AG09309 (cell line): ENCODE measurements at places on chromosomes 3 and 15.

GRCh38 chr3:46471371-46471914, 6.7 kb upstream of the LTF start:
- no peak for DNase-seq

DNA sequence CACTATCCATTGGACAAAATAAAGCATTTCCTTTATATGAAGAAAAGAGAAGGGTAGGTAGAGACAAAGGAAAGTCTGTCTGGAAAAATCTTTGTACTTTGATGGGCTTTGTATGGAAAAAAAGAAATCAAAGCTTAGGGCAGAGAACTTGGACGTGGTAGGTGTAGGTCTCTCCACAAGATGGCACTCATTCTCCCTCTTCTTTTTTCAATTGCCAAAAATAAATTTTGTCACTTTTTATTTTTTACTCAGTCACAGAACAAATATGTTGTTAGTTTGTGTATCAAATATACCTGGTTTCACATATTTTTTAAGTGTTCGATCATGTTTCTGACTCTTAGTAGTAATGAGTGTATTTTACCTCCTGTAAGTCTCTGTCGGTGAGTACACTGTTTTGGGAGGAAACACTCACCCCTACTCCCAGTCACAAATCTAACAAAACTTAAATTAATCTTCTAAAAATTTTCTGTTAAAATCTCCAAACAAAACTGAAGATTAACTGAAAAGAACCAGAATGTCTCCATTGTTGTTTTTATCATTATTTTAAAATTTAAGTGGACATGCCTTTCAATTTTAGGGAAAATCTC, 415.8 kb upstream of the GOLIM4 start:
- DNase-seq, result no peak

DNA sequence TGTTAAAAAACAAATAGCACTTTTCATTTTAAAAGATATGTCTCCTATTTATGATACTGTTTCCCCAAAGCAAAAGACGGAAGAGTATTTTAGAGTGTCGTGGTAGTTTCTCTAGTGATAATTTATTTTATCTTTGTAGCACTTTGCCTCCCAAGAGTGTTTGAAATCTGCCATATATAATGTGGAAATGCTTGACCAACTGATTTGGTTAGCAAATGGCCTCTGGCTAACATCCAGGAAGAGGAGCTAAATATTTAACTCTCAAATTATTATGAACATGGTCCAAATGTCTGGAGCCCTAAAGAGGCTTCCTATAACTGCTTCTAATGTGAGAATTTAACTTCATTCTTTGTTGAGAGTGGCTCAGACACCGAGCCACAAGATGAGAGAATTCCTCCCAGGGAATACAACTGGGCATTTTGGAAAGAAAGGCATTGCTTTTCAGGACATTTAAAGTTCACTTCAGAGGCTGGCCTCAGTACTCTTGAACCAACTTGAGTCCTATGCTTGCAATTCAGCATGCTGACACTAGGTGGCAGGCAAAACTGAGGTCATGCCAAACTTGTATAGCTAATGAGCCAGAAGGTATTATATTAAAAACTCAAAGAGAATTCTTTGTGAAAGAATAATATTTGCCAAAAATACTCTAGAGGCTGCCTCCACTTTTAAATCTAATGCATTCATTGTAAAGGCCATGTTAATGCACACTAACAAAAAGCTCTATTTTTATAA, 104.5 kb downstream of the RARB start:
- no peak for DNase-seq

- no peak for DNase-seq
Measured at GRCh38 chr3:168212664-168213285, 117.1 kb upstream of the GOLIM4 start.

- DNase-seq, result no peak
Measured at GRCh38 chr15:86849558-86850285, 770.1 kb downstream of the AGBL1 start.
